T-helper 17 cell (primary cell): ENCODE measurements at places on chromosomes 12 and 14.

- DNase-seq: no peak
Observed at GRCh38 chr14:28243600-28243999, 523.0 kb upstream of the FOXG1 start.

DNA sequence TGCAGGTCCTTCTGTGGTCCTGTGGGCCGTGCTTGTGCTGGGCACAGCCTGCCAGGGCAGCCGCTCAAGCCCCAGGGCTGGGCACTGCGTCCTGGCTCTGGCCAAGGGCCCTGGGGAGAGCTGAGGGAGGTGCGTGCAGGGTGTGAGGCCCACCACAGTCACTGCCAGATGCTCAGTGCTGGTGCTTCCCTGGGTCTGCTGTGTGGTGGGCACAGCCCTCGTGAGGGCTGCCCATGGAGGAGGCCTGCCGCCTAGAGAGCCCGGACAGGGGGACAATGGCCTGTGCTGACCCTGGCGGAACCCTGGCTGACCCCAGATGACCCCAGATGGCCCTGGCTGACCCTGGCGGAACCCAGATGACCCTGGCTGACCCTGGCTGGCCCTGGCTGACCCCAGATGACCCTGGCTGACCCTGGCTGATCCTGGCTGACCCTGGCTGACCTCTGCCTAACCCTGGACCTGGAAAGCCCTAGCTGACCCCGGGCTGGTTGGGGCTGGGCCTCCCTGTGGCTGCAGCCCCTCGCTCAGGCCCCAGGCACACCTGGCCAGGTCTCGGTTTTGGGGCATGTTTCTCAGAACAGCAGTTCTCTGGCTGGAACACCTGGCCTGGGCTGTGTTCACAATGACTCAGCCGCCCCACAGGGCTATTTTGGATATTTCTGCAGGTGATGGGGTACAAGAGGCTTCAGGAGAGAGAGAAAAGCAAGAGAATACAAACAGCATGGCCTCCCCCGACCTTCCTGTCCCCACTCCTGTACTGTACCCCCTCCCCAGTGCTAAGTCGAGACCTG, 55.4 kb downstream of the TMEM121 start:
- DNase-seq: no peak

- DNase-seq: no peak
Observed at GRCh38 chr14:32472076-32472475, 143.0 kb downstream of the AKAP6 start.

- no peak for DNase-seq
Observed at GRCh38 chr12:120652656-120653435, 12.4 kb downstream of the CABP1 start.

DNA sequence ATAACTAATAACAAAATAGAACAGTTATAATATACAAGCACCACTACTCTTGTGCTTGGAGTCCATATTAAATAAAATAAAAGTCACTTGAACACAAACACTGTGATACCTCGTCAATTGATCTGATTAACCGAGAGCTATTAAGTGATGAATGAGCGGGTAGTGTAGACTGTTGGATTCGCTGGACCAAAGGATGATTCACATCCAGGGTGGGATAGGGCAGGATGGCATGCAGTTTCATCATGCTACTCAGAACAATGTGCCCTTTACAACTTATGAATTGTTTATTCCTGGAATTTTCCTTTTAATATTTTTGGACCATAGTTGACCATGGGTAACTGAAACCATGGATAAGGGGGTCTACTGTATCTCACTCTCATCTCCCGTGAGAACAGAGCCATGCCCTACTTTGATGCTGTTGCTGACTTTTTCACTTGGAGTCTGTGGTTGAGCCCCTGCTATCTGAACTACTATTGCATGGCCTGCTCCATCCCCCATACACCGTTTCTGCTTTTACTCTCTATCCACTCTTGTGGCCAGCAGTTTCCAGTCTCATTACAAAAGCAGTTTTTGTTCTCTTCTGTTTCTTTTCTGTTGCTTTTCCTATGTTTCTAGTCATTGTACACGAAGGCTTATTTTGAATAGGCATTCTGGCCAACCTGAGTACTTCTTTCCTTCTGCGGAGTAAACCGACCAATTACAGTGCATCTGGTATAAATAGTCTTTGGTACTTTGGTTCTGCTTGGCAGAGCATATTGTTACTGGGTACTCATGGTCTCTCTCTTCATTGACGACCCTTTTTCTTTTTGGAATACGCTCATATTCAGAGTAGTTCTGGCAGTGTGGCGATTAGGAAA, 12.2 kb downstream of the TMTC2 start:
- no peak for DNase-seq
